ENCODE measurements at places on chromosomes 13 and 19. TPM values are rescaled to one million over a fixed set of nuclear protein-coding genes. Genes with fewer than 3 reads are reported as not detected.

GRCh38 chr13:112567161-112567862 is 20.6 kb downstream of the TUBGCP3 start:
- no peak for DNase-seq

DNA sequence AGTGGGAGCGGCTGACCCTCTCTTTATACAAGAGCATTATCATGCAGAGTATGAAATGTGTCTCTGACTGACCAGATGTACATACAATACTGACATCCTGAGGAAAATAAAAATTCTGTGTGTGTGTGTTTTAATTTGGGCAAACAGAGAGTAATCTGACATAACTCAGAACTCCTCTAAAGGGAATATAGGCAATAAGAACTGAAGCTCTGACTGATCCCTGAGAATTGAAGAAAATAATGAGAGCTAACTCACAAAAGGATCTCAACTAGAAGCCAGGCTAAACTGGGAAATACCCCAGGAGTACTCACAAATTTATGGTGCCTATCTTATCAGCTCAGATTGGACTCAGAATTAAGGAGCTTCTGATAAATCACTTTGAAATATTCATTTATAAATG is 539.9 kb downstream of the OLFM4 start:
- peak; percentile 31 for DNase-seq

DNA sequence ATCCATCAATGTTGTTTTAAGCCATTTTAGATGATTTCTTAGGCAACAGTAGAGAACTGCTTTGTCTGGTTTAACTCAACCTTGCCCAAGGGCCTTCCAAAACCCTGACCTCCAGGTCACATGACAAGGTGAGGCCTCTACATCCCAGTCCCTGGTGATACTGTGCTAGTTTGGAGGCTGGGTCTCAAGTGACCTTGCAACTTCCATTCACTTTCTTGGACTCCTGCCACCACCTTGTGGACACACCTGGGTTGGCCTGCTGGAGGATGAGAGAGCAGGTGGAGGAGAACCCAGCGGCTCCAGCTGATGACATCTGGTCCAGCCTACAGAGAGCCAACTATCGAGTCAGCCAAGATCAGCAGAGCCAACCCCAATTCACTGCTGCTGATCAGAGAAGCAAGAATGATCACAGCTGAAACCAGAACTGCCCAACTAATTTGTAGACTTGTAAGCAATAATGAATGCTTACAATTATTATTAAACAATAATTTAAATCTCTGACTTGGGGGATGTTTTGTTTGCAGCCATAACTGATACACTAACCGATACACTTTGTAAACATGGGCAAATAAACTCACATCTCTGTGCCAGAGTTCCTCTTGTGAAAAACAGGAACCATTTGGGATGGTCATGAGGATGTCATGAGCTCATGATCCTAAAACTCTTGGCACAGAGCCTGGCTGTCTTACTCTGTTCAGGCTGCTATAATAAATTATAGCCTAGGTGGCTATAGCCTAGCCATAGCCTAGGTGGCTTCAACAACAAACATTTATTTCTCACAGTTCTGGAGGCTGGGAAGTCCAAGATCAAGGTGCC is 11.5 kb downstream of the FAM187B start:
- DNase-seq, result no peak

Gene MYDGF
- total RNA-seq, result 49.3 TPM

Gene PCDH9
- 28.2 TPM for total RNA-seq
